Aorta (tissue), 5 donors: ENCODE measurements at places on chromosomes 5 and 9. TPM values are rescaled to one million over a fixed set of nuclear protein-coding genes. Genes with fewer than 3 reads are reported as not detected.

GRCh38 chr5:161544350-161544765 lies 2.2 kb downstream of the GABRB2 start:
- no peak for DNase-seq
- H3K4me3 ChIP-seq, result no peak overlapping the region
- H3K4me1 ChIP-seq, result no peaks in the 10 kb centered on the region
- H3K27ac ChIP-seq, result no peak overlapping the region
- no peaks in the 10 kb centered on the region for H3K27me3 ChIP-seq

GRCh38 chr5:178225174-178225573 lies 7.4 kb downstream of the PHYKPL start:
- DNase-seq, result no peak
- H3K4me1 ChIP-seq, result no peaks in the 10 kb centered on the region
- no peak overlapping the region for H3K4me3 ChIP-seq
- H3K27me3 ChIP-seq, result no peaks in the 10 kb centered on the region
- no peak overlapping the region for H3K27ac ChIP-seq

FCN2 gene
- total RNA-seq, result not detected

DNA sequence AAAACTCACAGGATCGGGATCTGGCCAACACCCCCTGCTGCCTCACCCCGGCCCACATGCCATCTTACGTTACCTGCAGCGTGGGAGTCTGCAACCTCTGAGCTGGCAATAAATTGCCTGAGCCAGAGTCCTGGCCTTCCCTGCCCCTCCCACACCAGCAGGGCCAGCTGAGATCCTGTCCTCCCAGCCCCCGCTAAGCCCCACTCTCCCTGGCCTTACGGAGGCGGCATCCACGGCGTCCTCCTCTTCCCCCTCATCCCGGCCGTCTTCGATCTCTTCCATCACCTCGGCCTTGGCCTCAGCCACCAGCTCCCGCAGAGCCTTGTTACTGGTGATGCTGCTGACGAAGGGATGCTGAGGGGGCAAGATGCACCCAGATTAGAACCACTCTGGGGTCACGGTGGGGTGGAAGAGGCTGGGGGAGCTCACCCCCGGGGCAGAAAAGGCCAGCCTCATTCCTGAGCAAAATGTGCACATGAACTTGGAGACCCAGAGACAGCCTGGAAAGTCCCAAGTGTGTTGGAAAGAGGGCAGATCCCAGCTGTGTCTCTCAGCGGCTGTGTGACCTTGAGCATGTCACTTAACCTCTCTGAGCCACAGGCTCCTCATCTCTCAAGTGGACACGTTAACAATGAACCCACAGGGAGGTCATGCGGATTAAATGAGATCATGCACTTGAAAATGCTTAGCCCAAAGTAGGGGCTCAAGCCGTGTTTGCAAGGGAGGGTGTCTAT lies 89.9 kb upstream of the FBXW11 start:
- no peaks in the 10 kb centered on the region for H3K4me1 ChIP-seq
- no peaks in the 10 kb centered on the region for H3K27me3 ChIP-seq
- H3K27ac ChIP-seq, result no peak overlapping the region
- H3K36me3 ChIP-seq, result no peaks in the 10 kb centered on the region
- no peak for DNase-seq

- peaks cover 1% of the 10 kb centered on the region for H3K4me1 ChIP-seq
- no peak overlapping the region for H3K4me3 ChIP-seq
- no peak for DNase-seq
- no peaks in the 10 kb centered on the region for H3K36me3 ChIP-seq
These were observed 157.0 kb downstream of the PJA2 start for GRCh38 chr5:109252731-109253130.
